ENCODE measurements at places on chromosomes 6 and 20.

DNA sequence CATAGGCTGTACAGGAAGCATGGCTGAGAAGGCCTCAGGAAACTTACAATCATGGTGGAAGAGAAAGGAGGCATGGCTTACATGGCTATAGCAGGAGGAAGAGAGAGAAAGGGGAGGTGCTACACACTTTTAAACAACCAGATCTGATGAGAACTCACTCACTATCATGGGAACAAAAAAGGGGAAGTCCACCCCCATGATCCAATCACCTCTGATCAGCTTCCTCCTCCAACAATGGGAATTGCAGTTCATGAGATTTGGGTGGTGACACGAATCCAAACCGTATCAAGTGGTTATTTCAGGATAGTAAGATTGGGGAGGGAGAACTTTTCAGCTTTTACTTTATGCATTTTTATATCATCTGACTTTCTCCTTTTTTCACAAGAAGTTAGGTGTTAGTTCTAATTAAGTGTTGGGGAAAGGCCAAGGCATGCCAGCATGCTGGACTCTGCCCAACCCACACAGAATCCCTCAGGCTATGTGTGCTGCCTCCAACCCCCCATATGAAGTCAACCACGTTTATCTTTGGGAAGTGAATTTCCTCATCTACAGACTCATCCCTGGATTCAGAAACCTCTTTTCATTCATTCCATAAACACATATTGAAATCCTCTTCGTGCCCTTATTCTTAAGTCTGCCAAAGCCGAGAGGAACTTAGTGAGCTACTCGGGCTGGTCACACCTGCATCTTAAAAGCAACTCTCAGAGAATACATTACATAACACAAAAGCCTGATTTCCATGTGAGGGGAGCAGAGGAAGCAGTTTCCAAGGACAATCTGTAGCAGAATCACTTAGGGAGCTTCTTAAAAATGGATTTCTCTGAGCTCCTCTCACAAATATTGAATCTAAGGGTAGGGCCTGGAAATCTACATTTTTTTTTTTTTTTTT, 16.7 kb upstream of the CLIC5 start:
- no peak overlapping the region for H3K27ac ChIP-seq
- no peak for DNase-seq
- no peak overlapping the region for H3K4me3 ChIP-seq
- no peaks in the 10 kb centered on the region for H3K4me1 ChIP-seq
- peaks cover 15% of the 10 kb centered on the region for H3K27me3 ChIP-seq

GRCh38 chr20:50838707-50839385, 44.0 kb downstream of the BCAS4 start:
- H3K27me3 ChIP-seq: no peaks in the 10 kb centered on the region
- no peak for DNase-seq
- no peak overlapping the region for H3K4me3 ChIP-seq

DNA sequence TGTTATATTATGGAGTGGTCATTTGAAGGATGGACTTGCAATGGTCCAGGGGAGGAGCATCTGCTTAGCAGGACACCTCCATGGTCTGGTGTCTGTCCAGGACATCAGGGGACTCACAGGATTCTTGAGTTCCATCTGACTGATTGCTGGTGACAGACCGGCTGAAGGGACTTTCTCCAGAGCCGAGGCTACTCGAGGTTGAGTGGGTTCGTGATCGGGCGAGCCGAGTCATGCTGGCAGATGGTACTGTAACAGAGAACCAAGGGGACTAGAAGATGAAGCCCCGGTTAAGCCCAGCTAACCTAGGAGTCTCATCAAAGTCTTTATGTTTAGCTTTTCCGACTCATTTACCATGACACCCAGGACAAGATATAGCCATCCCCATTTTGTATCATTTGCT, 7.5 kb upstream of the SLA2 start:
- H3K36me3 ChIP-seq: peaks cover 7% of the 10 kb centered on the region
- DNase-seq: no peak
- H3K27ac ChIP-seq: no peak overlapping the region
- H3K4me1 ChIP-seq: peaks cover 7% of the 10 kb centered on the region

- peaks cover 34% of the 10 kb centered on the region for H3K27me3 ChIP-seq
- no peak overlapping the region for H3K27ac ChIP-seq
- no peaks in the 10 kb centered on the region for H3K4me1 ChIP-seq
- no peaks in the 10 kb centered on the region for H3K36me3 ChIP-seq
Measured at GRCh38 chr6:166308769-166309589, 787 bp upstream of the PRR18 start.
